Activated CD4-positive, alpha-beta T cell treated with anti-CD3 and anti-CD28 coated beads for 48 hours (primary cell): ENCODE measurements at places on chromosomes 6 and 20.
A peak's percentile ranks its signal among the peaks of the same experiment; 100 is the strongest.

DNA sequence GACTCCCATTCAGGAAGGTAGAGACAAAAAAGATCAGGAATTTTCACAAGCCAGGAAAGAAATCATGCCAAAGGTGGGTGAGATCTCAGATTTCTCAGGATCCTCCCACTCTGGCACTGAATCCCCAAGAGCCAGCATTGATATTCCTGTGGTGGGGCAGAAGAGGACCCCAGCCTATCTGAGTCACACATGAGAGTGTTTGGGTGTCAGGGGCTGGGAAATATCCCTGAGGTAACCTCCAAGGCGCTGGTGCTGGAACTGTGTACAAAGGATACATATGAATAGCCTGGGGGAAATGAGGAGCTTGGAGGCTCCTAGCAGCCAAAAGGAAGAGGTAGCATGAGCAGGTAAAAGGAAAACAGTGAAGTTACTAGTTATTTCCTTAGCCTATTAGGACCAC is 369.4 kb downstream of the BTBD9 start:
- DNase-seq = no peak

DNA sequence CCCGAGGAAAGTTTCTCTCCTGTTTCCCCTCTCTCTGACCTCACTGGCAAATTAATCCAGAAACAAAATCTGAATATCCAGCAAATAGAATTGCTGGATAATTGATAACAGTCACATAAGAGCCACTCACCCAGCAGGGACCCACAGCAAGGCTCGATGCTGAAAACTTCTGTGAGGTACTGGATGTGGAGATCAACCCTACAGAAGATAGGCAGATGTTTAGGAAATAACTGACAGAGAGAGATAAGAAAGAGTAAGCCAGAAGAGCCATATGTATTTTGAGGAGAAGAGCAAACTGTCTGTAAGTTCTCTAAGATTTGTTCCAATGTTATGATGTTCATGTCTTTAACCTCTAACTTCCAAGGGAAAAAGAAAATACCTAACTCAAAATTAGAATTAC is 59.7 kb downstream of the PKHD1 start:
- no peak for DNase-seq

GRCh38 chr6:3509336-3509735 is 52.5 kb upstream of the SLC22A23 start:
- DNase-seq = no peak

DNA sequence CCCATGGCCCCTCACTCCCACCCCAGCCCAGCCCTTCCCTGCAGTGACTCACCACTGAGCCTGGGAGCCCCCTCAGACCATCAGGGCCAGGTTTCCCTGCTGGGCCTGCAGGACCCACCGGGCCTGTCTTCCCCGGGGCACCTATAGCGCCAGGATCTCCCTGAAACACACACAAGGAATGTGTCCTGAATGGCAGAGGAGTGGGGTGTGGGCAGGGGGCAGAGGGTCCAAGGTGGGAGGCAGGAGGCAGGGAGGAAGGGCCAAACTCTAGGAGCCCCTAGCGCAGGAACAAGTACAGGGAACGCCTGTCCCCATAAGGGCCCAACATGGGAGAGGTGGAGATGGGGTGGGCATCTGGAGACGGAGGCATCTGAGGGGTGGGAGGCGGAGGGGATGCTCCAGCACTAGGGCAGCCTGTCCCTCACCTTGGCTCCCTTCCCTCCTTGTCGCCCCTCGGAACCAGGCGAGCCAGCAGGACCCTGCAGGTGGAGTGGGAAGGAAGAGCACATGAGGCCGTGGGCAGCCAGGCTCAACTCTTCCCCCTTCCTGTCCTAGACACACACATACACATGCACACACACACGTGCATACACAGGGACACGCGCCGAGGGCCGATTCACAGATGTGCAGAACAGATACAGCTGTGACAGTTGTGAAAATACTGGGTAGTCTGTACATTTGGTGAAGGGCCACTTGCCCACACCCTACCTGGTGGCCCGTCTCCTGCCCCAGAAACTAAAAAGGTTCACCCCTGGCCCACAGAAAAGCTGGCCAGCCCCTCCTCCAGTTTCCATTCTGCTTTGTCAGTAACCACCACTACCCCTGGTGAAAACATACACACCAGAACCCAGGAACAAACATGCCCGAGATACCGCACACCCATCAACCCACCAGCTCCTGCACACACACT is 24.6 kb downstream of the COL11A2 start:
- DNase-seq = no peak

- DNase-seq = no peak
These were observed 26.3 kb downstream of the BHLHE23 start for GRCh38 chr20:62980380-62980960.

GRCh38 chr20:22452442-22453011 is 131.8 kb downstream of the FOXA2 start:
- DNase-seq = no peak

GRCh38 chr6:1554476-1555310 is 55.0 kb upstream of the FOXC1 start:
- peak; percentile 83 for DNase-seq

- no peak for DNase-seq
These were observed at the start of gene BPIFB3 for GRCh38 chr20:33053291-33054106. Gene BPIFB3, plus strand, starts transcription at chr20:33053903. Its CDS starts 1,533 bp downstream, at chr20:33055436.

GRCh38 chr20:57390604-57391438 is at the start of gene RBM38:
Gene RBM38, plus strand, starts transcription at chr20:57391396. Its CDS starts 186 bp downstream, at chr20:57391582.
- peak; percentile 89 for DNase-seq

DNA sequence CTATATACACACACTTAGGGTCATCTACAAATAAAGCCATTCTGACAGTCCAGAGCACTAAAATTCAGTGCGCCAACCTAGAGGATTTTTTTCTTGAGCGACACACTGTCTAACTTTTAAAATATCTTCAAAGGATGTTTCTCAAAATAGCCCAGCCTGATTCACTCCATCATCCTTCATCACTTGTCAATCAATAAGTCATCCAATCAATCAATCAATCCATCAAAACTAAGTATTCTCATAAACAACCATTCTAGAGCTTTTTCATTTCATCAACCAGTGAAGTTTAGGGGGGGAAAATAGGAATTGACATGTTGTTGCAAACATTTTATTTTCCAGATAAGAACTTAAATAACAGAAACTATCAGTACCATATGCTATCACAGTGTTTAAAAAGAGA is 183.2 kb downstream of the HDGFL1 start:
- no peak for DNase-seq

DNA sequence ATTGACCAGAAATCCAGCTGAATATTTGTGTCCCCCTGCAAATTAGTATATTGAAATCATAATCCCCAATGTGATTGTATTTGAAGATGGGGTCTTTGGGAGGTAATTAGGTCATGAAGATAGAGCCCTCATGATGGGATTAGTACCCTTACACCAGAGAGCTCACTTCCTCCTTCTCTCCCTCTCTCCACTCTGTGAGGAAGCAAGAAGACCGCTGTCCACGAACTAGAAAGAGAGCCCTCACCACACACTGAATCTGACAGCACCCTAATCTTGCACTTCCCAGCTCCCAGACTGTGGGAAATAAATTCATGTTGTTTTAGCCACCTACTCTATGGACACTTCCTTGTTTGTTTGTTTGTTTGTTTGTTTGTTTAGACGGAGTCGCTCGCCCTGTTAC is 11.9 kb upstream of the PLAGL1 start:
- DNase-seq = no peak

- no peak for DNase-seq
These were observed 735.7 kb upstream of the HS3ST5 start for GRCh38 chr6:115078555-115078954.

- DNase-seq = no peak
These were observed 49.0 kb upstream of the ASF1A start for GRCh38 chr6:118844915-118845314.

DNA sequence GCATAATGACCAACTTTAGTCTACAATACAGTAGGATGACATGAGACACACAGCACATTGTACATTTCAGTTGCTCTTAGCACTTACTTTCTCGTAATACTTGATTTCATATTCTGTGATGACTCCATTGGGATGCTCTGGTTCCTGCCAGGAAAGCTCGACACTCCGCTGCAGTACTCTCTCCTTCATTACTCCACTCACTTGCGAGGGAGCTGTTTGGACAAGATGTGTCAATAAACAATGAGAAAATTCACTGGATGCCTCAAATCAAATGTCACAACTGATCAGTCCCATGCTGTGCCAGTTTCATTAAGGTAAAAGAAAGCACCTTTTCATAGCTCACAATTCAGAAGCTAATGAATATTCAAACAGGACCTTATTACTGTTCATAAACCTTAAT is 147.1 kb downstream of the EPHA7 start:
- DNase-seq = no peak

DNA sequence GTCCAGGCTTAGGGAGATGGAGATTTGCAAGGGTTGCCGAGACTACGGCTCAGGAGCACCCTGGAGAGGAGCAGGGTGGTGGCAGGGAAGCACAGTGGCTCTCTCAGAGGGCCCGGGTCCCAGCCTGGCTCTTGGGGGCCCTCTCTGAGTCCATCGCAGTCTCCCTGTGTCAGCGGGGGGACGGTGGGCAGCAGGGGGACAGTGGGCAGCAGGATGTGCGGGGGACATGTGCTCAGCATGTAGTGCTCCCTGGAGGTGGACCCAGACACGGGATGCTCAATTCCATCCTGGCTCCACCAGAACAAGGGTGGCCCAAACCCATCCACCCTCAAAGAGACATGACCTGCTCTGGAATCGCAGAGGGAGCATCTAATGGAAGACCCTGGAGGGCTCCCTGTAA is 43.0 kb upstream of the ZBP1 start:
- DNase-seq = no peak
